Effector memory CD4-positive, alpha-beta T cell (primary cell): ENCODE measurements at places on chromosomes 1 and 21.

DNA sequence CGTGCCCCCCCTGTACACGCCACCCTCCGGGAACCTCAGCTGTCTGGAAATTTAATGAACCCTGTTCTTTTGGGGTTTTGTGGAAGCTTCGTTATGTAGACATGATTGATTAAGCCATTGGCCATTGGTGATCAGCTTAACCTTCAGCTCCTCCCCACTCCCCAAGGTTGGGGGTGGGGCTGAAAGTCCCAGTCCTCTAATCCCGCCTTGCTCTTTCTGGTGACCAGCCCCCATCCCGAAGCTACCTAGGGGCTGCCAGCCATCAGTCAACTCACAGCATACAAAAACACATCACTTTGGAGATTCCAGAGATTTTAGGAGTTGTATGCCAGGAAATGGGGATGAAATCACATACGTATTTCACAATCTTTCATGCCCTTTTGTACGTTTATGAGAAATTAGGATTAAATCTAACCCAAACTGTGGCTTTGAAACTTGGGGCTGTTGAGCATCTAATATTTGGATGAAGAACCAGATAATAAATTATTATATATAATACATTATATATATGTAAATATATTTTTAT is 52.3 kb downstream of the BACE2 start:
- DNase-seq, result no peak

- DNase-seq, result no peak
Measured at GRCh38 chr1:67372898-67373297, 57.3 kb downstream of the SERBP1 start.

DNA sequence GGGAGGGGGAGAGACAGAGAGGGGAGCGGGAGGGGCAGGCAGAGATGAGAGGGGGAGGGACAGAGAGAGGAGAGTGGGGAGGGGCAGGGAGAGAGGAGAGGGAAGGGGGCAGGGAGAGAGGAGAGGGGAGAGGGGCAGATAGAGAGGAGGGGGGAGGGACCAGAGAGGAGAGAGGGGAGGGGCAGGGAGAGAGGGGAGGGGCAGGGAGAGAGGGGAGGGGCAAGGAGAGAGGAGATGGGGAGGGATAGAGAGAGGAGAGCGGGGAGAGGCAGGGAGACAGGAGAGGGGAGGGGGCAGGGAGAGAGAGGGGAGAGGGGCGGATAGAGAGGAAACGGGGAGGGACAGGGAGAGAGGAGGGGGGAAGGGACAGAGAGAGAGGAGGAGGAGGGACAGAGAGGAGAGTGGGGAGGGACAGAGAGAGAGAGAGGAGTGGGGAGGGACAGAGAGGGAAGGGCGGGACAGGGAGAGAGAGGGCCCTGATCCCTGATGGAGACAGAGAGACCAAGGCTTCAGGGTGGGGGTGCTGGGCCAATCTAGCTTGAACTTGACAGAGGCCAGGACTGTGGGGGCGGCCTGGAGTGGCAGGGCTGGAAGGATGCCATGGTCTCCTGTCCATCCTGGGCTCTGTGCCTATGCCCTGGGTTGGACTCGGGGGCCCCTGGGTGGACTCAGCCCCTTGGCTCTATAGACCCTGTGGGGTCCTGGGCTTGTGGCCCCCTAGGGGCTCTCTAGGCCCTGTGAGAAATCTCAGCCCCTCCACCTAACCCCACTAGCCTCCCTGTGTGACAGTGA is 43.6 kb downstream of the DMRTB1 start:
- no peak for DNase-seq

DNA sequence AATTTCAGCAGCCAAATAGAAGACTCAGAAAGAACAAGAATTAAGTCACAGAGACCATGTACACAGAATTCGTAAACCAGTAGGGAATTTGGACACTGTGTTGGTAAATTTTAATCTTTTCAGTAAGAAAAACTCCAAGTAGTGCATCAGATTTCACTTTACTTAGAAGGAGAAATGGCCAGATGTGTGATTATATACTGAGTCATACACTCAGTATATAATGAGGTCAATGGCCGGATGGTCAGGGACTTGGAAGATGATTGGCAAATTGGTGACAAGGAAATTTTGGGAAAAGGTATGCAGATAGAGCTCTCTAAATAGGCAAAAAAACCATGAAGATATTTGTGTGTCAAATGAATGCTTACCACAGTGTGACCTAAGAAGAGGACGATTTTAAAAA is 399.8 kb upstream of the LRRC7 start:
- DNase-seq, result no peak

- DNase-seq, result no peak
Measured at GRCh38 chr1:13967707-13968106, 267.7 kb downstream of the PRDM2 start.

DNA sequence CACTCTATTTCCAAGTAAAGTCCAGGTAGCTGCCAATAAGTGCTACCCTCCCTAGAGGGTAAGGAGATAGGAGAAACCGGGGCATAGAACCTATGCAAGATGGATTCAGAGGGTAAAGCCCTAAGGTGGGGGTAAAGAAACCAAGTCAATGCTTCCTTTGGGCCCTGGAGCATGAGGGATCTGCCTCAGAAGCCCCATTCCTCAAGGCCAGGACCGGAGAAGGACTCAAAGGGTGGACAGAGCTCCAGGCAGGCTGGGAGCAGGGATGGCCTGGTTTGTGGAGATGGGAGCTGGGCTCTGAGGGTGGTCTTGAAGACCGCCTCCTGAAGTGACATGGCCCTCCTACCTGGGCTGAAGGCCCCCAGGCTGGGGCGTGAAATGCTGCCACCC is 3.9 kb downstream of the EPHA2 start:
- DNase-seq, result no peak

GRCh38 chr1:67590329-67590728 is 94.7 kb upstream of the GADD45A start:
- no peak for DNase-seq

DNA sequence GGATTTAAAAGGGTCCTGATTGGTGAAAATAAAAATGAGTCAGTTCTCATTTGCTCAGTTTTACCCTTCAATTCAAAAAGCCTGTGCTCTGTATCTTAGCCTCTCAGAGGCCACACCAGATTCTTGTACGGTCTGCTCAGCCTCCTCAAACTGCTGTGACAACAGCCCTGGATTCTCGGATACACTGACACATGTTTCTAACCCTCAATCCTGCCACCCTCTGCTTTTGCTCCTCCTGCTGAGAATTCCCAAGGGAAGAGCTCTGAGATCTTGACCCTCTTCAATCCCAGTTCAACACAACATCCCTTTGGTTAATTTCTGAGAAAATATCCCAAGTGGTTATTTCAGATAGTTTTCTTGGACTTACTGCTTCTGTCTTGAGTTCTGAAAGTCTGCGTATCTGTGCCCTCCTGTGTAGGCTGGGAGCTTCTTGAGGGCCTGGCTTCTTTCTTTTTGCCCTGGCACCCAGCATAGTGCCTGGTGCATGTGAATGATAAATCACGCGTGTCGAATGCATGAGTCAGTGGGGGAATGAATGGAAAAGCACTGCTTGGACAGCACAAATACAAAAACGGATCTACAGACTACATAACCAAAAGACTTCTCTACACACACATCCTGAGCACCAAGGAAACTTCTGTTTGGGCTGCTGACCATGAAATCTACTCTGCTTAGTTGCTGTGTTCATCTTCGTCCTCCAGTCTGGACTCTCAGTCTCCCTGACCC is 24.5 kb downstream of the IRF2BP2 start:
- no peak for DNase-seq

DNA sequence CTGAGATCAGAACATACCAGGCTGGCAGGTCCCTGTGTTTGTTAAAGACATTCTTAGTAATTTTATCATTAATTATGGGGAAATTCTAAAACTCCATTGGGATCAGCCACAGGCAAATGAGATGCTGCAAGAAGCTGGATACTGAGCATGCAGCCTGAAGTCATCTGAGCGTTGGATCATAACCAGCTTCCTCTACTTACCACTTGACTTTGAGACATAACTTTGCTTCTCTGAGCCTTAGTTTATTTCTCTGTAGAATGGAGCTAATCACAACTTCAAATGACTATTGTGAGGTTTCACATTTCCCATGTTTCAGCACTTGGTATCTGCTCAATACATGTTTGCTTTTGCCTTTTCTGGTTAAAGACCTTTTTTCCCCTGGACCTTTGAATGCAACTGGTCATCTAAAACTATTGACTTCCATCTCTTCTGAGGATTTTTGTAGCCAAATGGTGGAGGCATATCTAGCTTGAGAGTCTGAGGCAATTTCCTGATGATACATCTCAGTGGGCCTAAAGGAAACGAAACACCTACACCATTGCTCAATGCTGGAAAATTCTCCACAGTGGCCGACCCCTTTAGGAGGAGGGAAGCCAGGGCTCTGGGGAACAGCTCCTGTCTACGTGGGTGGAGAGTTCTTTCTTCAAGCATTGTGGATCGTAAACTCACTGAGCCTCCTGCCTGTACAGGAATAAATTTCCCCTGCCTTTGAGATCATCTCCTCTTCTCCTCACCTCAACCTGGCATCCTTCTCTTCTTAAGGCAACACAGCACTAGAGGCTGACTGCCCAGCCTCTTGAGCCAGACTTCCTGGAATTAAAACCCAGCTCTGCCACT is 109.1 kb upstream of the HOOK1 start:
- no peak for DNase-seq

DNA sequence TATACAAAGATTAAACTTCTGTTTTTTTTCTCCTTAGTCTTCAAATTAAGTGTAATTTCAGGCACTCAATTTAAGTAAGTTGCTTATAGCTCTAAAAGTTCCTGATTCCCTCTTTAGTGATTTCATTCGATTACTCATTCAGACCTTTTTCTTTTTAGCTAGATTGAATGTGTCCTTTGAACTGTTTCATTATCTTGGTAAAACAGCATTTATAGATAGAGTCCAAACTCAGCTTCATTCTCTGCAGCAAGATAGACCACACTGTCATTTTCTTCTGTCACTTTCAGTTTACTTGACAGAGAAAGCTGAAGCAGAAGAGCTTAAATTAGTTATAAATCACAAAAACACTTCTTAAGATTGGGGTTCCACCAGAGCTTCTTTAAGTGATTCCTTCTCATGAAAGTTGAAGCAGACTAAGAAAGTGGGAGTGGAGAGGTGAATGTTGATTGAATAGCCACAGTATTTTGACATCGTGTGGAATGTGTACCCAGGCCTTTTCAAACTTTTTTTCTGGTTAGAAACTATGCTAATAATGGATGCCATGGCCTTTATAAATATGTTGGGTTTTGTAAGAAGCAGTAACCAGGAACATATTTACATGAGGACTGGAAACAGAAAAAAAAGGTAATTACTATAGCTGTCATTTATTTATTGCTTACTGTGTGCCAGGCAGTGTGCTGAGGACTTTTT is 52.2 kb downstream of the ZBTB40 start:
- DNase-seq, result no peak

DNA sequence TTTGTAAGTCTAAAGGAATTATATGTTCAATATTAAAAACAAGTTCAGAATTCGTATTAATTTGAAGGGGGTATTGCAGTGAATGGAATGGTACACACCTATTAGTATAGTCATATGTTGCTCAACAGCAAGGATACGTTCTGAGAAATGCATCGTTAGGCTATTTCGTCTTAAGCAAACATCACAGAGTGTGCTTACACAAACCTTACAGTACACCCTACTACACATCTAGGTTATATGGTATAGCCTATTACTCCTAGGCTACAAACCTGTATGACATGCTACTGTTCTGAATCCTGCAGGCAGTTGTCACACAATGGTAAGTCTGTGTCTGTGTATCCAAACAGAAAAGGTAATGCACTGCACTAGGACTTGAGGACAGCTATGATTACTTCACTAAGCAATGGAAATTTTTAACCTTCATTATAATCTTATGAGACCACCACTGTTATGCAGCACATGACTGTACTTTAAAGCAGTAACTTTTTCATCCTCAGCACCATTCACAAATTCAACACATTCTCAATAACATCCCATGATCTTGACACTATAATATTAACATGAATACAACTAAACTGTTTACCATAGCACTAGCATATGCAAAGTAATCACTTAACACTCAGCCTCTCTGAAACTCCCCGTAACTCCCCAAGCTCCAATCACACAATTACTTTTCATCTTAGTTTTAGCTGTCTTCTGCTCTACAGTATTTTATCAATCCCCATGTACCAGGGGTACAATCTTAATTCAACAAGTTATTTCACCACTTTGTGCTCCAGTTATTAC is 14.4 kb upstream of the PSMG1 start:
- no peak for DNase-seq

DNA sequence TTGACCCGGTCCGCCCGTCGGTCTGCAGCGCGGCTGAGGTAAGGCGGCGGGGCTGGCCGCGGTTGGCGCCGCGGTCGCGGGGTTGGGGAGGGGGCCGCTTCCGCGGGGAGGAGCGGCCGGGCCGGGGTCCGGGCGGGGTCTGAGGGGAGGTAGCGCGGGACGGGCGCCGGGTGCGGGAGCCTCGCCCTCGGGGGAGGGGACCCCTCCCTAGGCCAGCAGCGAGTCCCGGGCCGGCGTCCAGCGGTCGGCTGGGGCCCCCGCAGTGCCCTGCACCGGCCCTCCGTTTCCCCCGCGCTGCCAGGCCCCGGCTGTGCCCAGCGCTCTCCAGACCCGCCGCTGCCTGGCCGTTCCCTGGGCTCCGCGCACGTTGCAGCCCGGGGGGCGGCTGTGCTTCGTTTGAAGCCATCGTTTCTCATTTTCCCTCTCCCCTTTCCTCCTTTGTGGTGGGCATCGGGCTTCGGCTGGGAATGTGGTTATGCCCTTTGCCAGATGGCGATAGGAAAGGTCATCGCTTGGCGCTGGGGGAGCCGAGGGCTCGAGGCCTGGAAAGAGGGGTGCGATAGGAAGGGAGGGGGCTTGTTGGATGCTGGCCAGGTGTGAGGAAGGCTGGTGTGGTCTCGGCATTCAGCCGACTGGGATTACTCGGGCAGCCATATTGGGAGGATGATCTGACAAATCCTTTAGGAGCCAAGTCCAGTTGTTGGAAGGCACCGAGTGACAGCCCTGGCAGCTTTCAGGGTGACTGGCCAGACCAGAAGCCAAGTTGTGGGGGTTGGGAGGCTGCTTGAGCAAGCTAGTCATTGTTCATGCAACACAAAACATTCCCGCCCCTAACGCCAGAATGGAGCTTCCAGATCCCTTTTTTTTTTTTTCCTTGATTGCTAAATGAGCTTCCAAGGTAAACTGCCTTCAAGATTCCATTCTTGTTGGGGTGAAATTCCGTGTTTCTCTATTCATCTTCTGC is 753 bp downstream of the KIF1B start:
- DNase-seq, result no peak

DNA sequence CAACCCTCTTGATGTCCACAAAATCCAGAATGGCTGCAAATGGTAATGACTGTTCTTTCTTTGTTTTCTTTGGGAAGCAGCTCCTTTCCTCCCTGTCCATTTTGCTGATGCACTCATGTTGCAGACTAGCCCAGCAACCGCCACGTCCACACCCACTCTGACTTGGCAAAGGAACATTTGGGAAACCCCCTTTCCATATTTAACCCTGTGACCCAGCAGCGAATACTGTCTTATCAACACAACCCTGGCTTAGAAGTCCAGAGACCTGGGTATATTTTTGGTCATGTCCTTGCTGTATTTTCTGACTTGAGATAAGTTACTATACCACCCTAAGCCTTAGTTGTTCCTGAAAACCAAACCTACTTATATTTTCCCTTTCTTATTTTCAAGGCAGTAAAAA is 18.1 kb upstream of the SHE start:
- DNase-seq, result no peak

DNA sequence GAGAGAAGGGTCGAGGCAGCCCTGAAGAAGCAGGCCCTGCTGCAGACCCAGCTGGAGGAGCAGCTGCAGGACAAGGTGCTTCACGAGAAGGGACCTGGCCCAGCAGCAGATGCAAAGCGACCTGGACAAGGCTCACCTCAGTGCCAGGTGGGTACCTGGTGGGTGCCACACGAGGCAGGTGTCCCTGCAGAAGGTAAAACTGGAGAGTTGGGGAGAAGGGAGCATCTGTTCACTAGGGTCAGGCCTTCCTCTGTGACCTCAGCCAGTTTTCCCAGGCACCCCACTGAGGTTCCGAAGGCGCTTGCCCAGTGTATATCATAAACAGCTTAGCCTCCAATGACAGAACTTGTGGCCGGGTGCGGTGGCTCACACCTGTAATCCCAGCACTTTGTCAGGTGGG is 5.5 kb upstream of the NBPF3 start:
- no peak for DNase-seq
